Astrocyte of the hippocampus (primary cell): ENCODE measurements at places on chromosomes 12 and 14.
A peak's percentile ranks its signal among the peaks of the same experiment; 100 is the strongest.

- peak; percentile 18 for DNase-seq
Observed at GRCh38 chr12:12091977-12092663, 21.4 kb downstream of the BCL2L14 start.

- no peak for DNase-seq
Observed at GRCh38 chr14:49924852-49925251, 32.0 kb downstream of the ARF6 start.

DNA sequence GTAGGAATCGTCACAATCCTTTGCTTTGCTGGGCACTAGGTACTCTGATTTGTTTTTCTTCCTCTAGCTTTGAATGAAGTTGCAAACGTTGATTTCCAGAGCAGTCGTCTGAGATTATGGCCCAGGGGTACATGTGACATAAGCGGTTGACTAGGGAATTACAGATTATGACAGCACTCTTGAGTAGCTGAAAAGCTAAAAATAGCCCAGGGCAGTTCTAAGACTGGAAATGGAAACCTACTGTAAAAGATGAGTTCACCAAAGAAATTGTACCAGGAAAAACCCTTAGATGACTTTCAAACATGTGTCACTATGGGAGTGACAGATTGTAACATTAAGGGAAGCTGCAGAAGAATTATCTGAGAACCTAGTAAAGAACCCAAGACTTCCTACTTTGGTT lies 108.5 kb downstream of the ANO6 start:
- no peak for DNase-seq

- no peak for DNase-seq
Observed at GRCh38 chr14:82786483-82786880, 1252.8 kb upstream of the SEL1L start.

DNA sequence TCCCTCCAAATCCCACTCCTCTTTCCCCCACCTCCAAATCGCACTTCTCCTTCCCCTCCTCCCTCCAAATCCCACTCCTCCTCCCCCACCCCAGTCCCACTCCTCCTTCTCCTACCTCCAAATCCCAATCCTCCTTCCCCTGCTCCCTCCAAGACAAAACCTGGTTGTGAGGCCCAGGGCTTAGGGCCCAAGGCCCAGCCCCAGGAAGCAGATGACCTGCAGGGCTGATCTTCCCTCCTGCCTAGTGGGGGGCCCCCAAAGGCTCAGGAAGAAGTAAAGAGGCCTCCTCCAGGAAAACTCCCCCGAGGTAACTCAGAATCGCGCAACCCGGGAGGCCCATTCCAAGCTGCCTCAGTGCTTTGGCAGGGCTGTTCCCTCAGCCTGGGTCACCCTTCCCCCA lies 34.4 kb downstream of the NCOR2 start:
- DNase-seq: no peak

- no peak for DNase-seq
Observed at GRCh38 chr12:84218406-84218805, 694.2 kb downstream of the SLC6A15 start.

DNA sequence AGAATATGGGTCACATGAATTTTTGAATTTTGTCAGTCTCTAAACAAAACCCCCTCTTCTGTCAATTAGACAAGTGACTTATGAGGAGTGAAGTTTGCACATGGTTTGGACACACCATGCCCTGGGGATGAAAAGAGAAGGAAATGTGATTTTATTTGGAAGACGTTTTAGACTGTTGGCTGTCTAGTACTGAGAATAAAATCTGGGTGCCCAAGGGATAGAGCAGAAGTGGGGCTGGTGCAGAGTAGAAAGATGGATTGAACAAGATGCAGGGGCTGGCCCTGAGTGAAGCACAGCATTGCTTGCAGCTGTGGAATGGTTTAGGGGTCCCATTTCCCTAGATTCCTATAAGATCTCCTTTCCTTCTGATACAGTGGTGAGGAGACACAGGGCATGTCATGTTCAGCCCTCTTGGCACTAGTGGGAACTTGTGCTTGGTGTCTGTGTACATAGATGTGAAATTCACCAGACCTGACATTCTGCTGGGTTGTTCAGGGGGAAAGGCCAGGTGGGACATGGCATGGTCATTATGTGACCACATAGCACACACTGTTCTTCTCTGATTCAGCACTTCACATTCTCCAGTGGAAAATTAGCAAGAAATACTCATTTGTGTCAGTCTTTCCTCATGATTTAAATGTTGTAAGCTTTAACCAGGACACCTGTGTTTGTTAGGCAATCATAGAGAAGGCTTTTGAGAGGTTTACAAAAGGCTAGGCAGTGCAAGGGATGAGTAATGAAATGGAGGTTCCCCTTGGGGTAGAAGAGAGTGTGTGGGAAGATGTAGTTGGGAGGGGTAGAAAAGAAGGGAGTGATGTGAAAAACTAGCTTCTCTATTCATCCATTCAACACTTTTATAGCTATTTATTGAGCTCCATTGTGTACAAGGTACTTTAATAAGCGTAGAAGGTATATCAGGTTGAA lies 202.3 kb upstream of the IGF1 start:
- DNase-seq: no peak

GRCh38 chr14:87643005-87643404 lies 350.0 kb downstream of the GALC start:
- no peak for DNase-seq

- no peak for DNase-seq
Observed at GRCh38 chr14:96390965-96391292, 999 bp upstream of the AK7 start.
